Fibroblast of skin of abdomen (primary cell): ENCODE measurements at places on chromosomes 7 and 10.

GRCh38 chr7:55498142-55498541, 74.2 kb downstream of the VOPP1 start:
- DNase-seq: no peak

GRCh38 chr7:86025807-86026206, 617.9 kb upstream of the GRM3 start:
- DNase-seq: no peak

DNA sequence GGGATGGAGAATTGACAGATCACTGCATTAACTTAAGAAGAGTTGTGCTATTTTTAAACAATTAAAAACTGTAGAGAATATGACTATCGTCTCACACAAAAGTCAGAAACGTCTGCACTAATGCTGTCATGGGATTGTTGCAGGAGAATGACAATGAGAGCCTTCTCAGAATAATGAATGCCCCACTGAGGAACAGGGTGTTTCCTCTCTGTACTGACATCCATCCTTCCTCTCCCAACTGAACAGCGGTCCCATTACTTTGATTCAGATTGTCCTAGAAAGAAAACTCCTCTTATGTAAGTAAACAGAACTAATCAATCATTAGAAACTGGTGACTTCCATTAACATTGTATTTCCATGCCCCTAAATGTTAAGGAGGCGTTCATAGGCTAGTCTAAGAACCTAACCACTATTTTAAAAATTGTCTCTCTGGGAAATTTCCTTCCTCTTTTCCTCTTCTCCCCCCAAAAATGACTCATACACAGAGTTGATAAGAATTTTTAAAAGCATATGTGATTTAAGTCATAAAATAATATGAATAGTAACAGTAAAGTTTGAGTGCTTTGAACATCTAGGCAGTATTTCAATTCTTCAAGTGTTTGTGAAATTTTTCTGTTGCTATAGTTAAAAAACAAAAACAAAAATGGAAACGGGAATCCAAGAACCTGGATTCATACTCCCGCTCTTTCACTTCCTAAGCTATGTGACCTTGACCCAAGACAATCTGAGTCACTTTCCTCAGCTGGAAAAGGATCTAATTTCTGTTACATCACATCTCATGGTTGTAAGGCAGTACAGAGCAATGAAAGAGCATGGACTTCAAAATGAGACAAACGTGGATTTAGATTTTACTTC, 12.7 kb upstream of the MACC1 start:
- peak; percentile 69 for DNase-seq

- DNase-seq: no peak
Observed at GRCh38 chr7:100674411-100675104, 1.0 kb downstream of the GNB2 start.

DNA sequence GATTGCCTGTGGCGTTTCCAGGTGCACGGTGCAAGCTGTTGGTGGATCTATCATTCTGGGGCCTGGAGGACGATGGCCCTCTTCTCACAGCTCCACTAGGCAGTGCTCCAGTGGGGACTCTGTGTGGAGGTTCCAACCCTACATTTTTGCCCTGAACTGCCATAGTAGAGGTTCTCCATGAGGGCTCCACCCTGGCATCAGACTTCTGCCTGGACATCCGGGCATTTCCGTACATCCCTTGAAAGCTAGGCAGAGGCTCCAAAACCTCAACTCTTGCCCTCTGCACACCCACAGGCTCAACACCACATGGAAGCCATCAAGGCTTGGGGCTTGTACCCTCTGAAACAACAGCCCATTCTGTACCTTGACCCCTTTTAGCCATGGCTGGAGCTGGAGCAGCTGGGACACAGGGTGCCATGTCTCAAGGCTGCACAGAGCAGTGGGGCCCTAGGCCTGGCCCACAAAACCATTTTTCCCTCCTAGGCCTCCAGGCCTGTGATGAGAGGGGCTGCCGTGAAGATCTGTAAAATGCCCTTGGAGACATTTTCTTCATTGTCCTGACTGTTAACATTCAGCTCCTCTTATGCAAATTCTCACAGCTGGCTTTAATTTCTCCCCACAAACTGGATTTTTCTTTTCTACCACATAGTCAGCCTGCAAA, 10.0 kb upstream of the FGL2 start:
- no peak for DNase-seq

DNA sequence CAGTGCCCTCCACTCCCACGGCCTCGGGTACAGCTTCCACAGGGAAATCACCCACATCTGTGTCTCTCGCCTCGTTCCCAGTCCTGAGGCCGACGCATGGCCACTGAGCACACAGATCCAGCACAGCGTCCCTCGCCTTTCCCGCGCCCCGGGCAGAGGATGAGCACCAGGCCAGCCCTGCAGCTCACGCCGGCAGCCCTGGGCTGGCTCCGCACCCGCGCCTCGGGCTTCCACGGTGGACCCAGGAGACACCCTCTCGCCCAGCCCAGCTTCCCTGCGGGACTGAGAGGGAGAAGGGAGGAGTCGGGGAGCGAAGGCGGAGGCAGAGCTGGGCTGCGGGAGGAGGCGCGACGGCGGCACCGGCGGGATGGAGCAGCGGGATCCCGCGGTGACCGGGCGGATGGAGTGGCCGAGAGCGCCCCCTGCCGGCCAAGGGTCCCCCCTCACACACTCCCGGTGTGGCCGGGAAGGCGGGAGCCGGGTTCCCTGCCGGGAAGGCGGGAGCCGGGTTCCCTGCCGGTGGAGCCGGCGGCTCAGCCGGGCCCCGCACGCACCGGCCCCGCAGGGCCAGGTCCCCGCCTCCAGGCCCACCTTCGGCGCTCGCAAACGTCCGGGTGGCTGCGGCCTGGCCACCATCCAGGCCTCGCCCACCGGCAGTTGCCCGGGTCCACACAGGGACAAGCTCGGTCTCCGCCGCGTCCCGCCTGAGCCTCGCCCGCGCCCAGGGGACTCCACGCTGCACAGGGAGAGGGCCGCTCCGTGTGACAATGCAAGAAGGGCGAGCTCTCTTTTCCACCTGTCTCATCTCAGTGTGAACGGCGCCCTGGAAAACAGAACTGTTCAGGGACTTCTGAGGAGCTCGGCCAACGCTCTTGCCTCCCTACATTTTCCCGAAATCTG, 110.3 kb upstream of the LANCL2 start:
- DNase-seq: peak; percentile 73

DNA sequence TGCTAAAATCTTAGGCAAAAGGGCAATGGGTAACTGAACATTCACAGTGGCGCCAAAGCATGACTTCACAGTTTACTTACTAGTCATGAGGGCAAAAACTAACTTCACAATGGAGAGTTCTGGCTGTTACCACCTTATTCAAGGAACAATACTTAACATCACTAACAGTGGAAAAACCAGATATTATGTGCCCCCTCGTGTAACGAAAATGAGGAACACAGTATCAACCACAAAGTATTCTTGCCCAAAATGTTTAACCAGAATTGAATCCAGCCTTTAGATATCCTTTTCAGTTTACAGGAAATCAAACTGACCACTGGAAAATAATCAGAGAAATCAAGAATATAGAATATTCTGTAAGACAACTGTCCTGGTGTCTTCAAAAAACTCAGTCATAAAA, 9.5 kb downstream of the C7orf25 start:
- no peak for DNase-seq

DNA sequence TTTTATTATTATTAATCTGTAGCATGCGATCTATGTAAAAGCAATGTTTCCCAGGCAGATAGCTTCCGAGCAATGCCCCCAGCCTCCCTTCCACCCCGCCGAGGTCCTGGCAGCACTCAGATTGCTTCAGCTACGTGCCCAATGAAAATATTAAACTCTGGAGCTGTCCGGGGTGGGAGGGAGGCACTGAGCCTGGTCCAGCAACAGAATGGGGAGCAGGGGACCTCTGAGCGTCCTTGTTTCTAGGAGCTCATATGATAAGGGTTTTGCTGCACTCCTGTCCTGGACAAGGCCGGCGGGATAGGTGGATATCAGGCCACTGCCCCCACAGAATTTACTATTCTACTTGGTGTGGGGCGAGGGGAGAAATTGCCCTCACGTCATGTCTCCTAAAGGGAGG, 44.5 kb upstream of the CDK1 start:
- no peak for DNase-seq

DNA sequence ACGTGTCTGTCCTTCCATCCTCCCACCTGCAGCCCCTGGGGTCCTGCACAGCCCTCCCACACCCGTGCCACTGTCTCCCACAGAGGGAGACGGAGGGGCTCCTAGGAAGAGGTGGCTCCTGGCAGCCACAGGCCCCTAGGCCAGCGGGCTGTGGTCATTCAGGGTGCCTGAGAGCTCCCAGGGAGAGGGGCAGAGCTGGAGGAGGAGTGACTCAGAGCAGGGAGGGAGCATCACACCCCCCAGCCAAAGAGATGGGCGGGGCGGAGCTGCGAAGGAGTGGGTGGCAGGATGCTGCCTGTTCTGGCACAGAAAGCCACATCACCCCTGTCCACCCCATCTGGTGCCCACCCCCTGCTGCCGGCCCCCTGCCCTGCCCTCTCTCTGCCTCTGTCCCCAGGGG, 50.5 kb downstream of the STK32C start:
- DNase-seq: no peak

DNA sequence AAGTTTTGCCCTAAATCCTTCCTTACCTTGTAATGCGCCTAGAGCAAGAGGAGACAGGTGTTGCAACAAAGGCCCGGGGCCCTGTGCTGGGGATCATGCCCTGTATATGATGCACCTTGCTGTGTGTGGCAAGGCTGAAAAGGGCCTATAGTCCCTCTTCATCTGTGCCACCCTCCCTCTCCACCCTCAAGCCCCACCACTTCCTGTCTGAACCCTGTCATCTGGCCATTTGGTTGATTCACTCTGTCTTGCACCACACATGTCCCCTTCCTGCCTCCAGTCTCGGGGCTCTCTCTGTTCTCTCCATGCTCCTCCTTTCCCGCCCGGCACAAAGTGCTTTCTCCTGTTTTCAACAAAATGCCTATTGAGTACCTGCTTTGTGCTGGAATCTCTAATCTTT, 11.5 kb upstream of the MALSU1 start:
- DNase-seq: no peak

DNA sequence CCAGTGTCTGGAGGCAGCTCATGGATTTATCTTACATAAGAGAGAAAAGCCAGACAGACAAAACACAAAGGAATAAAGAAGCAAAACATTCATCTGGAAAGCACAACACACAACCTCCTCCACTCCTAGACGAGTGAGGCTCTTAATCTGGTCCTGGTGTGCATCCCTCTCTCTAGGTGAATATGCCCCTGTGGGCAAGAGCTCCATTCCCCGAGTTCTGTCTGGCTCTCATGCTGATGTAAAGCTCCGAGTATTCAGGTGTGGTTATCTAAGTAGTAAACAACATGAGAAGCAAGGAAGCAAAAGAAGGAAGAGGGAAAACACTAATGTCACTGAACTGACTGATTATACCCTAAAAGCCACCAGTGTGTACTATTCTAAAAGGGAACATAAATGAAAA, 47.9 kb upstream of the FEZF1 start:
- DNase-seq: no peak

DNA sequence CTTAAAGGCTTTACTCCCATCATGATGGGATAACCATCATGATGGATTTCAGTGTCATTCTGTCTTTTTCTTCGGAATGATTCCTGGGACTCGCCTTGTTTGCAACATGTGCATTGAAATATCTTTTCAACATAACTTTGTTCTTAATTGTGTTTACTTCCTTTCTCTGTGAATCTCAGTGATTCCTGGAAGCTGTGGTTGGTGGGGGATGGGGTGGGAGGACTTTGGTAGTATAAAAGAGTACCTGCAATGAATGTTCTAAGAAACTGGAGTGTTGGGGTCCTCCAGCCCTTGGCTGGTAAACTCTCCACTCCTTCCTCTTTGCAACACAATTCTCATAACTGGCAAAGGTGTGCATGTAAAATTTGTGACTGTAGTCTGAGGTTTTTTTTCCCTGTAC, 11.5 kb upstream of the SH2D4B start:
- no peak for DNase-seq

GRCh38 chr10:84452003-84452402, 123.6 kb downstream of the CCSER2 start:
- no peak for DNase-seq

- DNase-seq: no peak
Observed at GRCh38 chr10:124721330-124722045, 22.7 kb downstream of the FAM53B start.

GRCh38 chr10:124992462-124993344, 50.8 kb downstream of the ZRANB1 start:
- DNase-seq: peak; percentile 60
